Stimulated activated CD4-positive, alpha-beta T cell treated with anti-CD3 and anti-CD28 coated beads, Interleukin-4, amount 100 ng/mL, for 1 hour (primary cell): ENCODE measurements at places on chromosomes 1 and 21.

GRCh38 chr1:243903041-243903440, 53.0 kb upstream of the AKT3 start:
- no peak for DNase-seq

DNA sequence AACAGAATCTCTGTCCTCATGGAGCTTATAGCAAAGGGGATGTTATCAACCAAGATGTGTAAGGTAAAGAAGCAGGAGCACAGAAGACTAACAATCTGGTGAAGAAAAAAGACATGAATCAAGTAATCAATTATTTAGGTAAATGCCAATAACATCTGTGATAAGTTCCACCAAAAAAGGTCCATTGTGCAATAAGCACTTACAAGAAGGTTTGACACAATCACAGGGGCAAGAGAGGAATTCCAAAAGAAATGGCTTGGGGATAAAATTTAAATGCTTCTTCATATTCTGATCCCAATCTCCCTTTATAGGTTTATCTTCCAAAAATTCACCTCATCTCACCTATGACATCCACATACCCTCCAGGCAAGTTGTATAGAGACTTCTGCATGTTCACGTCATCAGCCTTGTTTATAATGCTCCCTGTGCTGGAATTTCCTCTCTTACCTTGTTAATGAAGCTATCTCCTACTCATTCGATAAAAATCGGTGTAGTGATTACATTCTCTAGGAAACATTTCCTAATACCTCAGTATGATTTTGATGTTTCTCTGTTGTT, 53.6 kb upstream of the DPT start:
- DNase-seq: no peak

- no peak for DNase-seq
Measured at GRCh38 chr21:44778499-44778911, 23.1 kb downstream of the UBE2G2 start.

GRCh38 chr21:16863362-16863905, 649.4 kb upstream of the CXADR start:
- no peak for DNase-seq

- DNase-seq: no peak
Measured at GRCh38 chr1:85616736-85617135, 36.2 kb downstream of the CCN1 start.

- no peak for DNase-seq
Measured at GRCh38 chr1:224744521-224744920, 128.4 kb downstream of the CNIH3 start.

DNA sequence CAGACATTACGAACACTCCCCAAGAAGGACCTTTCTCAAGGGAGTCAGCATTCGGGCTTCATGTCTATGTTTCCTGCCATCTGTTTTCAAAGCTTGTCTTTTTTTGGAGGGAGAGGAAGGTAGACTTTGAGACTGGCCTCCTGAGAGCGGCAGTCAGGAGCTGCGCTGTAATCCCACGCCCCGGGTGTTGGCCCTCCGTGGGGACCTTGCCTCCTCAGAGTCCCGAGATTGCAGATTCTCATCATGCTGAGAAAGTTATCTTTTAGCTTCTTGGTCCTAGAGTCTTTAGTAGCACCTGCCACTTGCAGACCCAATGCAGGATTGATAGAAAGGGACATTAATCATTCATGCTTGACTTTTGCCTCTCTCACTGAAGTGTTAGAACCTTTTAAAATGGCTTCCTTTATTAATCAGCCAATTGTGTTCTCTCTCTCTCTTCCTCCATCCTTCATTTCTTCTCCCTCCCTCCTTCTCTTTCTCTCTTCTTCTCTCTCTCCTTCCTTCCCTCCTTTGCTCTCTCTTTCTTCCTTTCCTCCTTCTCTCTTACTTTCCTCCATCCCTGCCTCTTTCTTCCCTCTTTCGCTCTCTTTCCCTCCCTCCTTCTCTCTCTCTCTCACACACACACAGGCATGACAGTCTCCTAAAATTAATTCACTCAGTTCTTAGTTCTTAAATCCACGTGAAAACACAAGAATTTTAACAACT, 25.2 kb upstream of the GNPAT start:
- no peak for DNase-seq

GRCh38 chr1:10932088-10932487, 80.4 kb upstream of the TARDBP start:
- DNase-seq: no peak

DNA sequence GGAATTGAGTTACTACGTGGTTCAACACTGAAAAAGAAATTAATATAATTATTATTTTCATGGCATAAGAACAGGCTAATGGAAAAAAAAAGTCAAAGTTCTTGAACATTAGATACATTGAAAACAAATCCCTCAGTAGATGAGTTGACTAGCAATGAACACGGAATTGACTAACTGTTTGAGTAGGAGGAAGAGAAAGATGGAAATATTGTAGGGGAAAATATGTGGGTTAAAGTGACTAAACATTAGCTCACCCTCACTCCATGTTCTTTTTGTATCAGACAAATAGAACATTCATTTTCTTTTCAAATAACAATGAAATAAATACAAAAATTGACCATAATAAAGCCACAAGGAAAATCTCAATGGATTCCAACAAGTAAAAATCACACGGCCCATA, 84.3 kb downstream of the KCNK2 start:
- DNase-seq: no peak

DNA sequence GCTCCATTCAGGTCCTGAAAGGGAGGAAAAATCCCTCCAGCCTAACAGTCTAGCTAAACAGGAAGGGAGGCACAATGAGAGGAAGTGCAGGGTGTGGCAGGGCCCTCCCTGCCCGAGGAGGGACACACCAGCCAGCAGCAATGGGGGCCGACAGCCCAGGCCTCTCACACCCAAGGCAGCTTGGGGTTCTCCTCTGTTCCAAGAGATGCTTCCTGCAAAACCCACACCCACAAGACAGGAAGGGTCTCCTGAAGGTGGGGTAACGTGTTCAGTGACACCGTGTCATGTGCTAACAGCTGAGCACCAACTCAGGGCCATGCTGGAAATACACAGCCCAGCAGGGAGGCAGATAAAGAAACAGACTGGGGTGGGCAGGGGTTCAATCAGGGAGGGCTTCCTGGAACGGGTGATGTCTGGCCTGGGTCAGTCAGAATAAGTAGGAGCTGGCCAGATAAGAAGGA, 10.2 kb downstream of the ECE1 start:
- DNase-seq: no peak

- no peak for DNase-seq
Measured at GRCh38 chr1:171833091-171833825, 8.0 kb upstream of the DNM3 start.

GRCh38 chr1:34379911-34380310, 203.2 kb downstream of the C1orf94 start:
- DNase-seq: no peak

- DNase-seq: no peak
Measured at GRCh38 chr1:14255233-14255632, 343.3 kb upstream of the KAZN start.

- no peak for DNase-seq
Measured at GRCh38 chr1:172932981-172933380, 117.8 kb downstream of the TNFSF18 start.

DNA sequence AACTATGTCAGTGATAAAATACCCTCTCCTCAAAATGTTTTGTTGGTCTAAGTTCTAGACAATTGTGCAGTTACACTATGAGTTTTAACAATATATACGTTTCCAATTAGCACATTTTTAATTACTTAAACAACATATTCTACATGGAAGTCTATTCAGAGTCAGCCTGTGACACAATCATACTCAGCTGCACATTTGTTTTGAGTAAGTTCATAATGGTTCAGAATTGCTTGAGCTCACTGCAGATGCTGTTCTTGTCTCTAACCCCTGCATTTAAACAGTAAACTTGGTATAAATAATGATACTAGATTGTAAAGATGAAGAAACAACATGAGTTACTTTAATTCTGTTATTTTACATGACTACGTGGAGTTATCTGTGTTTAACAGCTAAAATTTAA, 30.6 kb downstream of the CDKN2C start:
- DNase-seq: no peak

DNA sequence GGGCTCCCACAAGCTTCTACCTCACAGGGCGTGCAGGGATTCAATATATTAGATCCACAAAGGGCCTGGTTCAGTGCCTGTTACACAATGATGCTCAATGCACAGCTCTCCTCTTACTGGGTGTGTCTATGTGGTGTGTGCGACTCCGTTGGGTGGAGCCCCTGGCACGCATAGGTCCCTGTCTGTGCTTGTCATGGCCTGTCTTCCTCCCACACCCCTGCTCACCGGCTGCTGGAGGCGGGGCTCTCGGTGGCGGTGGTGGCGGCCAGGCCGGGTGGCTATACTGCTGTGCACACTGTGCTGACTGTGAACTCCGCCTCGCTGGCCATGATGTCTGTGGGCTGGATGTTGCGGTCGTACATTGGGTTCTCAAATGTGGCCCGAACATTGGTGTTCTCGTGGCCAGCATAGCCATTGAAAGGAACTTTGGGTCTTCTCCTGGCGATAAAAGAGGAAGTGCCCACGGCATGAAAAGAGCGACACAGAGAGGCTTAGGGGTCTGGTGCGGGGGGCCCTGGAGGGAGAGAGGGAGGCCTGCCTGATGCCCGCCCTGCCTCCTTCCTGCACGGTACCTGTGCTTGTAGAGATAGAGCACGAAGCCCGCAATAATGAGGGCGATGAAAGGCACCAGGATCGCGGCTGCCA, 46.9 kb downstream of the ZSCAN20 start:
- DNase-seq: no peak

DNA sequence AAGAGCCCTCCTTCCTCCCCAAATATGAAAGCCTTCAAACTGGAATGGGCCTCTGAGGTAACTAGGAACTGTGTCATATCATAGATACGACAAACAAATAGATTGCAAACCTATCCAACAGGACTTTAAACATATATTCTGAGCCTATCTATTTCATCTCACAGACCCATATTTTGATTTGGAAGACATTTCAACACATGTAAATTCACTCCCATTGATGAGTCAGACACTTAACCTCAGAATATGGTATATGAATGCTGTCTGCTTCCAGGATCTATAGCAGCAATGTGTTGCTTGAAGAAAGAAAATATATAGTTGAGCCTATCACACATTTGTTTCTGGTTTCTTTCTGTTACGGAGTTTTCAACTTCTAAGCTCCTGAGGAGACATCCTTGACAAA, 221.9 kb upstream of the SAMSN1 start:
- no peak for DNase-seq

- no peak for DNase-seq
Measured at GRCh38 chr21:38859852-38860251, 54.1 kb downstream of the ETS2 start.

GRCh38 chr1:156422602-156423091, 53.6 kb downstream of the RHBG start:
- no peak for DNase-seq

DNA sequence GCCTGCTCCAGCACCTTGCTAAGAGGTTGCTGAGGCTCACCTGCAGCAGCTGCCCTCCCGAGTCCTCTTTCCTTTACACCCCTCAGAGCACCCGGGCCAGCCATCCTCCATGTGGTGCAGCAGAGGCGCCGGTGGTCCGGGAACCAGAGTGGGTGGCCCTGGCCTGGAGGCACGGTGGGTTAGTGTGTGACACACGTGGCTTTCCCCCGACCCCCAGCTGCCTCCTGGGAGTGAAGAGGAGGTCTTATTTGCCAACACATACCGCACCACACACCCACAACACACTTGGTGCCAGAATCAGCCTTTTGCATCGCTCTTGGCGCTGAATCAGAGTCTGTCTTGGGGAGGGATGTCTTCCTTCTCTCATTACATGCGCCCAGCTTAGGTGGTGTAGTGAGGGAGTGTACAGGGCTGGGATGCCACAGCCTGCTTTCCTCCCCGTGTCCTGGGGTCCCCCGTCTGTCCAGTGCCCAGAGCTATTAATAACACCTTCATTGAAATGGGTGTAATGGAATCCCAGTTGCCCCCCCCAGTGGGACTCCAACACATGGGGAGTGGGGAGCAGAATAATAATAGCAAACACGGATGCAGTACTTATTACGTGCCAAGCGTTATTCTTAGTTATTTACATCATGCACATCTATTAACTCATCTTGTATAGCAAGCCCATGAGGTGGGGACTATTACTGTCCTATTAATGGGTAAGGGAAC, 38.2 kb downstream of the MAPKAPK2 start:
- no peak for DNase-seq

- DNase-seq: no peak
Measured at GRCh38 chr1:36203554-36204346, 20.5 kb upstream of the THRAP3 start.

DNA sequence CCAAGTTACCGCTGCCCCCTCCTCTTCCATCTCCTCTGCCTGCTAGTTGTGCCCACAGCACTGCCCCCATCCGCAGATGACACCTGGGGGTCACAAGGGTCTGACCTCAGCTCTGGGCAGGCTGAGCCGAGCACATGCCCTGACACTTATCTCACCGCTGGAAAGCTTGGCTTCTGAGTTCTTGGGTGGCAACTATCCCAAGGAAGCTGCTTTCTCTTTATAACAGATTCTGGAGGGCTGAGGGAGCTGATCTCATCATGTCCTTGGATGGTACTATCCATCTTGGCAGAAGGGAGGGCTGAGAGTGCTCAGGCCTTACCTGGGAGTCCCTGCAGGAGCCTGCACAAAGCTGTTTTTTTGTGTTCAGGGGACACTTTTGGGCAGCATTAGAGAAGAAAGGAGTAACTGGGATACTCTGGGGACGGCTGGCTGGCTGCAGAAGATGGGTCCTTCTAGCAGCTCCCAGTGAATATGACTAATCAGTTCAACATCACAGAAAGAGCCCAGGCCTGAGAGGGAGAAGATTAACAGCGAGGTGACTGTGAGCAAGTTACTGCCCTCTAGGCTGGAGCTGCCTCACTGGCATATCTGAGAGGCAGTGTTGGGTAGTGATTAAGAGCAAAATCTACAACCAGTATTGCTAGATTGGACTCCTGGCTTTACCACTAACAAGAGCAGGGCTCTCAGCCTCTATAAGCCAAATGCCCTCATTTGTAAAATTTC, 71.6 kb downstream of the PLXNA2 start:
- DNase-seq: no peak

DNA sequence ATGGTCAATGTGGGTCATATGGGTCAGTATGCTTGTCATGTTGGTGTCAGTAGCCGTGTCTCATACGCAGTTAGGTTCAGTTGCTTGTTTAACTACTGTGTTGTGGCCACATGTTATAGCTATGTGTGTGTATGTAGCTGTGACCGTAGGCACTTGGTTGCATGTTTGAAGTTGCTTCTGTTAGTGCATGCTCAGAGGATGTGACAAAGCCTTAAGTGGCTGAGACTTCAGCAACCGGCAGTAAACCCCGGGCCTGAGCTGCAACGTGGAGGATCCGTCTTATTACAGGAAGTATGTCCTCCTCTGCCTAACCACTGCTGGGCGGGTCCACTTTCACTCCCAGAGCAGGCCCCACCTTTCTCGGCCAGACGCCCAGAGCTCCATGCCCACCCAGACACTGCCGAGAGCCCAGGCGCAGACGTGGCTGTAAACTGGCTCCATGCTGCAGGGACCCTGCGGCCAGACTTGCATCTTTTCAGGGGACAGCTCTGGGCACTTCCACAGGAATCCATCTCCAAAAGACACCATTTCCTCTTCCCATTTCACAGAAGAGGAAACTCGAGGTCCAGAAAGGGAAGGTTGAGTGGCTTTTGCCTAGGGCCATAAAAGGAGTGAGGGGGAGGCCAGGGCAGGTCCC, 2.2 kb downstream of the TCEA3 start:
- peak; percentile 41 for DNase-seq

- DNase-seq: no peak
Measured at GRCh38 chr1:11475748-11476147, 3.2 kb upstream of the DISP3 start.

GRCh38 chr1:25911162-25911561, 4.9 kb upstream of the STMN1 start:
- no peak for DNase-seq

- DNase-seq: no peak
Measured at GRCh38 chr1:224381880-224382548, 25.3 kb downstream of the CNIH4 start.

GRCh38 chr1:14924455-14925331, 228.9 kb upstream of the TMEM51 start:
- DNase-seq: peak; percentile 13
